ENCODE measurements at places on chromosomes 3 and 15.

GRCh38 chr3:101853982-101854381 lies 4.7 kb downstream of the NFKBIZ start:
- no peak for DNase-seq

- no peak for DNase-seq
Observed at GRCh38 chr3:15294929-15295328, 37.5 kb downstream of the SH3BP5 start.

- no peak for DNase-seq
Observed at GRCh38 chr3:59426821-59427565, 377.2 kb upstream of the CFAP20DC start.

- DNase-seq, result no peak
Observed at GRCh38 chr3:43872301-43872700, 181.6 kb downstream of the ABHD5 start.

DNA sequence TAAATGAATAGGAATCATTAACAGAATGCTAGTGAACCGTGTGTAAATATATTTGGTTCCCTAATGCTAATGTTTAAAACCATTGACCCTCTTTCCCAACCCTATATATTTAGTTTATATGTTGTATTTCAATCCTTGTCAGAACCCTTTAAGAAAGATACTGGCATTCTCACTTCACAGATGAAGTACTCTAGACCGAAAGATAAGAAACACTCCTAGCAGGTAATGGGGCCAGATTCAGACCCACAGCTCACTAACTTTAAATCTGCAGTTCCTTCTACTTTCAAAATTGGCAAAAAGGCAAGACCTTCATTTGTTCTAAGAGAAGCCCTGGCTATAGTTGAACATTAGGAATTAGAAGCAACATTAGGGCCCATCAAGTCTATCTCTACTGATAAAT lies 42.3 kb upstream of the TM4SF4 start:
- DNase-seq, result no peak

DNA sequence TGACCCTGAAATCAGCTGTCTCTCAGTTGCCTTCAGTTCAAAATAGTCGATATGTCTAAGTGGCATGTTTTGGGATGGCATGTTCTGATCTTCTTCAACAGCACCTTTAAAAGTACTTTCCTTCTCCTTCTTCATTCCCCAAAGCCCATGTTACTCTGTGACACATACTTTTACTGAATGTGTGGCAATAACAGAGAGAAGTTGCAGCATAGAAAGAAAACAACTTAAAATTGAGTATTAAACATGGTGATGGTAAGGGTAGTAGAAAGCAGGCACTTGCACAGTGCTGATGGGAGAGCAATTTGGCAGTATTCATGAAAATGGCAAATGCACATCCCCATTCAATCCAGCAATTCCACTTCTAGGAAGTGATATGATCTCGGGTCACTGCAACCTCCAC lies 12.3 kb upstream of the ULK4 start:
- no peak for DNase-seq

- no peak for DNase-seq
Observed at GRCh38 chr3:128197855-128198254, 44.6 kb downstream of the EEFSEC start.

DNA sequence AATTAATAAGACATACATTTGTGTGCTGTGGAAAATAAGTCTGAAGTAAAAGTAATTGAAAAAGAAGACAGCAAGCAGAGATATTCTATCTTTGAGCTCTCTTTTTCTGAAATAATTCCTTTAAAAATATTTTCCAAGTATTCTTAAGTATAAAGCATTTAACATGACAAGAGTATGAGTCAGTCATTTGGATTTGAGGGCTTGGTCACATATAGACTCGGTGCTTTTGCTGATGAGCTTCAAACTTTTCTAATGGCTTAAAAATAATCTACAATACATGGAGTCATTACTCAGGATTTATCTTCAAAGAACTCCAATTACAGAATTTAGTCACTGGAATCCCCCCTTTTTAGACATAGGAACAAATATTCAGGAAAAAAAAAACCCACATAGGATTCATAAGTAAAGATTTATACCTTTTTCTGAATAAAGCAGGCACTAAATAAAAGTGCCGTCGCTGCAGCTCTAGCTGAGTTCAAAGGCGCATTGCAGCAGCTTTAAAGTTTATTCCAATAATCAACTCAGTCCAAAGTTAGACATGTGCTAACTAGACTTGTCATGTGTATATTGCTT lies 147.5 kb downstream of the CTNNB1 start:
- no peak for DNase-seq

GRCh38 chr3:140603766-140604165 lies 74.1 kb upstream of the TRIM42 start:
- DNase-seq, result no peak

- peak; percentile 69 for DNase-seq
Observed at GRCh38 chr3:23810343-23811184, 4.8 kb downstream of the UBE2E1 start.

- DNase-seq, result no peak
Observed at GRCh38 chr15:25408929-25409328, 29.9 kb downstream of the UBE3A start.

DNA sequence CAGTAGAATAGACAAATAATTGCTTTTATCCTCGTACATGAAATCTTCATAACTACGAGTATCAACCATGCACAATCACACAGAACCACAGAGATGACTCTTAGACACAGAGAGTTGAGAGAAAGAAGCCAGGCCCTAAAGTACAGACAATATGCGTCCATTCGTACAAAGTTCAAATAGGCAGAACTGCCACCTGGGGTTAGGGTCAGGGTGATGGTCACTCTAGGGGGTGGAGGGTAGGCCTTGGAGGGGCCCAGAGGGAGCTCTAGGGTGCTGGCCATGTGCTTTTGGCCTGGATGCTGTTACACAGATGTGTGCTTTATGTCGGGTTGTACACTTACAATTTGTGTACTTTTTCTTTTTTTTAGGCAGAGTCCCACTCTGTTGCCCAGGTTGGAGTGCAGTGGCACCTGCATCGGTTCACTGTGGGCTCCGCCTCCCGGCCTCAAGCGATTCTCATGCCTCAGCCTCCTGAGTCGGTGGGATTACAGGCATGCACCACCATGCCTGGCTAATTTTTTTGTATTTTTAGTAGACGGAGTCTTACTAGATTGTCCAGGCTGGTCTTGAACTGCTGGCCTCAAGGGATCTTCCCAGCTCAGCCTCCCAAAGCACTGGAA lies 65.9 kb upstream of the KLF13 start:
- DNase-seq, result no peak

- no peak for DNase-seq
Observed at GRCh38 chr15:25136119-25136518, 181.3 kb downstream of the SNRPN start.

DNA sequence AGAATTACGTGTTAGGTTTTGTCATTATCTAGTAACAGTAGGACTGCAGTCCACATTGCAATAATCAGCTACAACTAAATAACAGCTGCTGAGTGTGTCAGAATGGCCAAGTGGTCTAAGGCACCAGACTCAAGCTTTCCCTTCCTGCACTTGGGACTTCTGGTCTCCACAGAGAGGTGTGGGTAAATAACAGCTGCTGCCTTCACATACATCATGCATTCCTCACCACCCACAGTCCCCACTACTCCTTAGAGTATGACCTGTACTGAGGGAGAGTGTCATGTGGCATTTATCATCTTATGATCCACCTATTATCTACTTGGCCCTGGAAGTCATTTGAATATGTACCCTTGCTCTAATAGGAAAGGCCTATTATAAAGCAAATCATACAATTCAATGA lies 22.2 kb upstream of the ZMAT3 start:
- DNase-seq, result no peak

GRCh38 chr15:48642795-48643194 lies 2.7 kb downstream of the FBN1 start:
- no peak for DNase-seq

DNA sequence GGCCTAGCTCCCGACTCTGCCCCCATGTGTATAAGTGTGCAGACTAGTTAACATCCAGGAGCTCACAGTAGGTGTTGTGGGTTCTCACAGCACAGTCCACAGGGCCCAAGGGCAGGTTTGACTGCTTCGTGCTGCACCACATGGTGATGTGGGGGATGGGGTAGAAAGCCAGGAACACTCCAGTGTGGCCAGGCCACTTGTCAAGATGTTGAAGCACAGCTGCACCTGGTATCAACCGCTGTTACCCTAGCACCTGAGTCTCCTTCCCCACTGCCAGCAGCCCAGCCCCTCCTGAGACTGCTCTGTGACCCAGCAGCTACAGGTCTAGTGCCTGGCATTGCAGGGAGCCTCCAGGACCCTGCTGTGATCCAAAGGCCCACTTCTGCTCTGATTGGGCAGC lies 53.4 kb downstream of the CHDH start:
- DNase-seq, result no peak

DNA sequence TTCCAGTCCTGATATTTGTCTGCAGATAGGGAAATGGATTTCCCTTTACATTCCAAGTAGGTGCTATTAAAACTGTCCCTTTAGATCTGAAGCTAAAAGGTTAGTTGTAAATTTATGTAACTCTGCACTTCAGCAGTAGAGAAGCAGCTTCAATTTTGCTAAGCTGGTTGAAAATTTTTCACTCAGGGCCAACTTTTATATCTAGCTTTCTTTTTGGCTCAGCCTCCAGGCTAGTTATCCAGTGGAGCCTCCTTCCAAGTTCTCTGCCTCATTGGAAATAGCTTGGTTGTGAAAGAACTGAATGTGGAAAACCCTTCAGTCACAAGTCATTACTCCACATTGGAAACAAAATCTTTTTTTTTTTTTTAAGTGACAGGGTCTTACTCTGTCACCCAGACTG lies 8.2 kb upstream of the ZNF660 start:
- DNase-seq, result no peak

DNA sequence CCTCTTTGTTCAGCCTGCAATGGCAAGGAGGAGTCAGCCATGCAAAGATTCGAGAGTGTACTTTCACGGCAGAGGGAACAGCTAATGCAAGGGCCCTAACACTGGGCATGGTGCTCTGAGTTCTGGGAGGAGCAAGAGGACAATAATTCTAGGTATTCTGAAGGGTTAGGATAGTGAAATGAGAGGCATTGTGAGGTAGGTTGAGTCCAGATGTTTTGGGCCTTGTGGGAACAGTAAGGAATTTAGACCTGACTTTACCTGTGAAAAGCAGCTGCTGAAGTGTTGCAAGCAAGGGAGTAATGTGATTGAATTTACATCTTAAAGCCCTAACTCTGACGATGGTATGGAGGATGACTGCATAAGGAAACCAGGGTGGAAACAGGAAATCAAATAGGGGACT lies 211.6 kb downstream of the CNTN3 start:
- no peak for DNase-seq

DNA sequence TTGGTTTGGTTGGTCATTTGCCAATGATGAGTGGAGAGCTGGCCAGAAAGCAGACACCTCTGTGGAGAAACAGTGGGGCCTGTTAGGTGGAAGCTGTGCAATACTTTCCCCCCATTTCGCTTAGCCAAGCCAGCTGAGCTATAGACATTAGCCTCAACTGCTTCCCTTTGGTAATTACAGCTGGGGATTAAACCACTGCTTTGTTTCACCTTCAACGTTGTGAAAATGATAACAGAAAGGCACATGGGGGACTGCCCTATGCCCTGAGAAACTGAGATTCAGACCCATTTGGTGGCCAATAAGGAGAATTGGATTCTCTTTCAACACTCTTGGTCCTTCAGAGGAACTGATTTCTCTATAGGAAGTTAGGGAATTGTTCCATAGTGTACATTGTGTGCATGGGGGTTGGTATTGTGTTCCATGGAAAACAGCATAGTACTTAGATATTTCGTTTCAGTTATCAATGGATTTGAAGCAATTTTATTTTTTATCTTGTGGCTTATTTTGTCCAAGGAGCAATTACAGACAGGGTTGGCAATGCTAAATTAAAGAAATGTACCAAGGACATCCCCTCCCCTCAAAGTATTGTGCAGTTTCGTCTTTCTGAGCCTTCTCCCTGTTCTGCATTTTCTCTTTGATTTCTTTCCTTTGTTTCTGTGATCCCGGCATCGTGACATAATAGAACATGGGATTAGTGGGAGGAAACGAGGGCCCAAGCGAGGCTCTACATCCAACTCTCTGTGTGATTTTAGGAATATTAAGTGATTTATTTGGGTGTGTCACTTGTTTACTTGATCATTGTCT lies 194.3 kb downstream of the FNDC3B start:
- DNase-seq, result no peak

DNA sequence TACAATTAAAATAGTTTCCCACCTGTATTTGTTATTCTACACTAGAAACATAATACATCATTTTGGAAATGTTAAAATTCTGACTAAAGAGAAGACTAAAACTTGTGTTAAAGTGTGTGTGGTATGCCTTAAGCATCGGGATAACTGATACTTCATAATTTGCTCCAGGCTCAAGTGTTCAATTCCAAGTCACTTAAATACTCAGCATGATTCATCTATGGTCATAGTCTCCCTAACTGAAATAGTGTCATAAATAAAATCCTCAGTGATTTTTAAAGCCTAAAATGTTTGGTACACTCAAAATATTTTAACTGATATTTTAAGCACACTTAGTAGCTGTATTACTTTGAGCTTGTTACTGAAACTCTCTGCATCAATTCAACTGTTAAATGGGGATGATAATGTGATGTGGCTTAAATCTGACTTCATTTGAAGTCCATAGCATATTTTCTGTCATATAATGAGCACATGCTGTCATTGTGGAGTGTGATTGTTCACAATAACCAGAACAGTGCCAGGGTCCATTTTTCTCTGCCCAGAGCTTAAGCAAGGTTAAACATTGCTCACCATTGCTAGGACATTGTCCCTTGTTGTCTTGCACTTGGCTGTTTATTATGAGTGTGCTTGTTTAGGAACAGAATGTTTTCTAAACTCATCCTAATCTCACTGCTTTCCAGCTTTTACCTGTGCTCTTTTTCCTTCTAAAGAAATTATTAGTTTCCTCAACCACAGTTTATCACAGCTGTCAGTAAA lies 122.2 kb downstream of the KLHL25 start:
- DNase-seq, result no peak

DNA sequence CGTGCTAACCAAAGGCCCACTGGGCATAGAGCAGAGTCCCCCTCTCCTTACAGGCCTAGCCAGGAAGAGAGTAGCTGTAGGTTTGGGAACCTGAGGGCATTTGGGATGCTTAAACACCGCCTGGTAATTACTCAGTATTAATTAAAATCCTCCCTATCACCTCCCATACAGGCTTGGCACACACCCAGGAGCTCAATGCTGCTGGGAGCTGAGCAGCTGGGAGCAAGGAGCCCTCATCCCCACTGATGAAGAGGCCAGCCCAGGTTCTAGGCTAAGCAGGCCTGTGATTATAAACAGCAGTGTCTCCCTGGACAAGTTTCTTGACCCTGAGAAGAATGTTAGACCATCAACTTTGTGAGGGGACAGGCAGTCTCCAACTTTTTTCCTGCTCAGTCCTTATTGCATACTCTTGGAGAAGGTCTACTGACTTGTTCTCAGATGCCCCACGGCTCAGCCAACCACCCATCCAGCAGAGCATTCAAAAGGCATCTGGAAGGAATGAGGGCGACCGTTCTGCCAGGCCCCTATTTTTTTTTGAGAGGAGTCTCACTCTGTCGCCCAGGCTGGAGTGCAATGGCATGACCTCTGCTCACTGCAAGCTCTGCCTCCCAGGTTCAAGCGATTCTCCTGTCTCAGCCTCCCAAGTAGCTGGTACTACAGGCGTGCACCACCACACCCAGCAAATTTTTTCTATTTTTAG lies 1.3 kb upstream of the PRKAR2A start:
- no peak for DNase-seq
